ENCODE measurements at places on chromosomes 4 and X.

GRCh38 chrX:118324588-118324987 lies 21.3 kb upstream of the WDR44 start:
- no peak for DNase-seq

- no peak for DNase-seq
Observed at GRCh38 chr4:14855719-14856061, 146.6 kb upstream of the CPEB2 start.

DNA sequence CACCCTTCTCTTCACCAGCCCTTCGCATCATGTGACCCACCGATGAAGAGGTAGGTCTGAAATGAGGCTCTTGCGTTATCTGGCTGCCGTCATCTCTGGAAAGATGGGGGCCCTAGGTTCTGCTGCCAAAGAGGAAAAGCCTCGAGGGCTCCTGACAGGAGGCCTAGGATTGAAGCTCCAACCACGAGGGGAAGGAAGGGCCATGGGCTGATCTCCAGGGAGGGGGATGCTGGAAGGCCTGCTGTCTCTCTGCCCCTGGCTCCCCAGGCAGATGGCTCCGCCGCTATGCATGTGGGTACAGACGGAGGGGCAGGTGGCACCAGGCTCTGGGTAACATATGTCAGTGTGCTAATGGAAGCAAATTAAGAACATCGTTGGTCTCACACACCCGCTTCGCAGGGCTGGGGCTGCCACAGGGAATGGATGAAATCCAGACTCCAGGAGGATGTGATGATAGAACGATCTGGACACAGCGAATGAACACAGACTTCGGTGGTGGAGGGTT lies 44.9 kb downstream of the AFAP1 start:
- DNase-seq, result no peak

DNA sequence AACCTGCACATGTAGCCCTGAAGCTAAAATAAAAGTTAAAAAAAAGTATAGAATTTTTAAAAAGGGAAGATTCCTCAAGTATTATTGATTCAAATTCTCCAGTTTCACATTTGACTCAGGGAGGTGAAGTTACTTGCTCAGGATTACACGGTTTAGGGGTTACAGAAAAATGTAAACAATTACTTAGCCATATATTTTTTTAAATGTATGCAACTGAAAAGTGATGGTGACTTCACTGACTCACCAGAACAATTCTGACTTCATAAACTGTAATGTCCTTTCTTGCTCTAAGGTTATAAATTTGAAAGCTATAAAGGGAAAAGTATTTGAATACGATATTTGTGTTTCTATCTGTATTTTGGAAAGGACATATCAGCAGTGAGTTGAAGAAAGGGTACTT lies 371.2 kb downstream of the SPRY1 start:
- DNase-seq, result no peak

All from amniotic stem cell (primary cell).